ENCODE measurements at places on chromosomes 13 and 19. TPM values are rescaled to one million over a fixed set of nuclear protein-coding genes. Genes with fewer than 3 reads are reported as not detected.

CGB3 gene
- polyA plus RNA-seq = not detected

ZNRF4 gene
- polyA plus RNA-seq = not detected

ICAM4 gene
- 25.3 TPM for polyA plus RNA-seq

ICAM5 gene
- 12.6 TPM for polyA plus RNA-seq

EPS8L1 gene
- polyA plus RNA-seq = 13.9 TPM

TMEM59L gene
- 24.7 TPM for polyA plus RNA-seq

KHSRP gene
- polyA plus RNA-seq = 211 TPM

NCR1 gene
- 0.19 TPM for polyA plus RNA-seq

CEACAM4 gene
- 0.10 TPM for polyA plus RNA-seq

- DNase-seq = no peak
These were observed 553.9 kb downstream of the RFC3 start for GRCh38 chr13:34371645-34372395.

GRCh38 chr13:37087486-37087885 lies 18.0 kb downstream of the CSNK1A1L start:
- DNase-seq = no peak

- no peak for DNase-seq
These were observed 570.2 kb downstream of the SLITRK1 start for GRCh38 chr13:83311886-83312577.

DNA sequence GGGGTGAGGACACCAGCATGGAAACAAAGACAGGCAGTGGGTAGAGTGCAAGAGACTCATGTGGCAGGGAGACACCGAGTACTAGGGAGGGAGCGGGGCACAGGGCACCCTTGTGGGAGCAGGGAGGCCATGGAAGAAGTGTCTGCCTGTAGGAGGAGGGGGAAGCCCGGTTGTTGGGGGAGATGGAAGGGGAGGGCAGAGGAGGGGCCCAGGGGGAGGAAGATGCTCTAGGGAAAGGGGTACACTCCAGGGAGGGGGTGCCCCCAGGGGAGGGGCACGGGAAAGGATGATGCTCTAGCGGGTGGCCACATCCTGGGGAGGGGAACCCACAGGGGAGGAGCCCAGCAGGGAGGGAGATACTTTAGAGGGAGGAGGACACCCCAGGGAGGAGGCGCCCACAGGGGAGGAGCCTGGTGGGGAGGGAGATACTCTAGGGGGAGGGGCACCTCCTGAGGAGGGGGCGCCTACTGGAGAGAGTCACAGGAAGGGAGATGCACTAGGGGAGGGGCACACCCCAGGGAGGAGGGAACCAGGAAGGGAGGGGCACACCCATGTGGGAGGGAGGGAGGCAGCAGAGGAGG lies 24.9 kb downstream of the CPAMD8 start:
- no peak for DNase-seq

Measured in right lung (tissue), 10 donors.